ENCODE measurements at places on chromosomes 2 and 18.

DNA sequence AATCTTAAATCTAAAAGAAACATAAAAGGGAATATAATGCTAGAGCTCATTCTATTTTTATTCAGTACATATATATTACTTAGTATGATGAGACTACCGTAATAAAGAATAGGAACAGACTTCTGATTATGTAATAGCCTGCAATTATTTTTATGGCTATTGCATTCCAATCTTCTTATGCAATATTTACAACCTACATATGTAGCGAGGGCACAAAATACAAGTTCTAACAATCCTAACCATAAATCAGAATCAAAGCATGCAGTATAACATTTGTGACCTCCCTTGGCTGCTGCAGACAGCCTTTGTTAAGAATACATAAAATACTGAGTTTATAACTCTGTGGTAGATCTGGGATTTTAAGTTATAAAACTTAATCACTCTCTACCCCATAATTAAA lies 177.6 kb downstream of the BABAM2 start:
- no peak for DNase-seq

GRCh38 chr18:30177056-30177455 lies 865.5 kb downstream of the DSC3 start:
- DNase-seq: no peak

DNA sequence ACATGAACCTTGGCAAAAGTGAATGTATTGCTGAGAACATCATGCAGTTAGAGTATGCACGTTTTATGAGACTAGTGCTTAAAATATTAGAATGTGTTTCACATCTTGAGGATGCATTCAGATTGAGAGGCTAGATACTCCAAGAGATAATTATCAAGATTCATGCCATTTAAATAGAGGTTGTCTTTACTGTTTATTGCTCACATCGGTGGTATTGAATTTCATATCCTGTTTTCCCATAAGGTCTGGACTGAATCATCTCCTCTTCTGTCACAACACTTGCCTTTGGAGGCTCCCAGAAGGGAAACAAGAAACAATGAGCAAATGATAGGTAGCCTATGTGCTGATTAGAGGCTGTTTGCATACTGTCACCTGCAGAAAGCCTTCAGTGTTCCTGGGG lies 83.8 kb downstream of the CLHC1 start:
- no peak for DNase-seq

GRCh38 chr2:212477571-212477970 lies 61.0 kb downstream of the ERBB4 start:
- no peak for DNase-seq

All from NCI-H1930 (cell line).